ENCODE measurements at places on chromosomes 5 and 9.

DNA sequence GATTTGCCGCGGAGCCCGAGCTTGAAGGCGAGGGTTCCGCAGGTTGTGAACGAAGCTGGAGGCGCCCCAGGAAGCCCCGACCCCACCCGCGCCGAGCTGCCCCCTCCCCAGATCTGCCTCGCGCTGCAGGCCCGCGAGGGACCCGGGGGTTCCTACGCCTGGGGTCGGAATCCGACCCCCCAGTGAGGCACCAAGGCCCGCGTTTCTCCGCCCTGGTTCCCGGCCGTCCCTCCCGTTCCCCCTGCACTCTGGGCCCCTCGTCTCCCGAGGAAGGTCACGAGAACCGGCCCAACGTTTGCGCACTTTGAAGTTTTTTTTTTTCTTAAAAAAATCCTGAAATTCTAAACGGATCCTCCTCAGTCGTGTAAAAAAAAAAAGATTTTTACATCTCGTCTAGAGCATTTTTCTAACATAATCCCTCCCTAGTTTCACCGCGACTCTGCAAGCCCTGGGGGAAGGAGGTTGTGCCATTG is 880 bp upstream of the GFPT2 start:
- no peak for DNase-seq

DNA sequence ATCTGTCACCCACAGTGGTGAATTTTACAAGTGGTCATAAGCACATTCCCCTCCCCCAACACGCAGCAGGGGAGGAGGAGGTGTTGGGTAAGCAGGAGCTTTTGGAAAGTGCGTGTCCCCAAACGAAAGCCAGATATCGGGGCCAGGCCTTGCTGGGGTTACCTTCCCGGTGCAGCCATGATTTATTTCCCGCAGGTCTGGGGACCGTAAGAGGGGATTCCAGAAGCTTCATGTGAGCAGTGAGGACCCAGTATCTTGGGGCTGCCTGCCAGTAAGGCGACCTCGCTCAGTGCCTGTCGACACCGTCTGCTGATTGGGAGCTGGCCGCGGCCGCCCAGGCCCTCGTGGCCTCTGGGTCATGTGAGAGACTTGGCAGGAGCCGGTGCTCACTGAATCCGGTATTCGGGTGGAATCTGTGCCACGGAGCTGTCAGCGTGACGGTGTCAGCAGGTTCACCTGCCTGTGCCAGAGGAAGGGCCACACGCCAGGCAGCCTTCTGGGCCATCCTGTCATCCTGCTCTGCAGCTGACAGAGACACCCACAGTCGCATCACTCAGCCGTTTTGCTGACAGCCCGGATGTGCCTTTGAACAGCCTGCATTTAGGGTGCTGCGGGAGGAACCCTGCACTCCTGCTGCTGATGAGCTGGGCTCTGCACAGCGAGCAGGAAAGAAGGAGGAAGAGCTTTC is 37.3 kb downstream of the SEC61B start:
- no peak for DNase-seq

DNA sequence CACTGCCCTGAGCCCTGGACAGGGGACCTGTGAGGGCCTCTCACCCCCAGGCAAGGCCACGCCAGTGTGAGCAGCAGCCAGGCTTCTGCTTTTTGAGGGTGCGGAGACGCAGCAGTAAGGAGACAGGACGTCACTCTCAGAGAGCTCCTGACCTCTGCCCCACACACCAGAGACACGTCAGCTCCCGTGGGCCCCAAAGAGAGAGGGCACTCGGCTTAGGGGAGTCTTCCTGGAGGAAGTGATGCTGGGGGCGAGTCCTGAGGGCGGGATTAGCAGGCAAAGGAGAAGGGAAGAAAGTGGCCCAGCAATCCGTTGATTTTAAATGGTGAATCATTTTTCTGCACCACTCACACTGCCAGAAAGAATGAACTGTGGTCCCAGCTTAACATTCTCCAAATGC is 24.0 kb upstream of the SLC9A3 start:
- DNase-seq: no peak

DNA sequence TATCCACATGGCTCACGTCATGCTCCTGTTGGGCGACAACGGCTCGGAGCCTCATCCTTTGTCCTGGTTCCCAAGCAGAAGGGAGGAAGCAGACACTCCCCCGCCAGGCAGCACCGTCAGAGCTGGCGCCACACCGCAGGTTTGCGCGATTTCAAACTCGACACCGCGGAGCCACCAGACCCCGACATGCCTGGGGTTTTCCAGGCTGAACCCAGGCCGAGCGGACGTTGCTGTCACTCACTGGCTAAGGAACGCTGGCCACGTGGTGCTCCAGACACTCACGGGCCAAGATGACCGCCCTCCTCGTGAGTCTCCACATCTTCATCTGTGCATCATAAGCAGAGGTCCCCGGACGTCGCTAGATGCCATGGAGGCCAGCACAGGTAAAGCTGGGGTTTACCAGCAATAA is 9.0 kb downstream of the TERT start:
- DNase-seq: no peak

GRCh38 chr5:93589152-93589828 is 6.3 kb downstream of the NR2F1 start:
- no peak for DNase-seq

GRCh38 chr9:715743-716400 is 125.6 kb upstream of the DMRT1 start:
- DNase-seq: no peak

DNA sequence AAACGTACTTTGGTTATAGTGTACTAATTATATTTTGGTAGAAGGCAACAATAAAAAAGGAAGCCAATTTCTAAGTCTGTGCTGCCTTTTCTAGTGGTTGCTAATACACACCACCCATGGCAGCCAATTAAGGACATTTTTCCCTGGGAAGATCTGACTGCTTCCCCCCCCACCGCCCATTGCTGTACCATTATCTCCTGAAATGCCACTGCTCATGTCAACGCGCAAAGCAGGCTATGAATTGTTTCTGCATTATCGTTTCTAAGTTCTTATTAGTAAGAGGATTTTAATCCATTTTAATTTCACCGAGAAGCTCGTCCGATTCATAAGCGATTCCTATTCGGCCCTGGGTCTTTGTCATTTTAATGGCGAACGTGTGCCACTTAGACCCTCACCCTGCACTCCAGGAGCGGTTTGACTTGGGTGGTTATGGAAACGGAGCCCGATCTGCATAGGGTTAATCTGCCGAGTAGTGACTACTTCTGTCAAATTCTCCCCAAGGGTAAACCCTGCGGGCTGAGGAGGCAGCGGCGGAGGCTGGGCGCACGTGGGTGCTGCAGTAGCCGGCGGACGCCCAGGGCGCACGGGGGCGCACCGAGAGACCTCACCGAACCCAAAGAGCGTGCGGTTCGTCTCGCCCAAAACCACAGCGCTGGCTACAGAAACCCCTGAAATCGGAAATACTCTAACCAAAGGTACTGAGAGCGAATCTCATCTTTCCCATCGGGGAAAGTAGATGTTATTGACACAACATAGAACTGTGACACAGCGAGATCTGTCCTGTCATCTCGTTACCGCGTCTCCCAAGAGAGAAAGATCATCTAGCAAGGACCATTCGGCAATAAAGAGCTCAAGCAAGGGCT is 55.8 kb upstream of the SHC3 start:
- no peak for DNase-seq

GRCh38 chr9:123825342-123826060 is 104.4 kb downstream of the DENND1A start:
- DNase-seq: no peak

GRCh38 chr5:66338828-66339227 is 194.7 kb downstream of the SREK1 start:
- DNase-seq: no peak

GRCh38 chr9:79524266-79524665 is 47.5 kb upstream of the TLE4 start:
- no peak for DNase-seq

- DNase-seq: no peak
These were observed 164.3 kb downstream of the ENC1 start for GRCh38 chr5:74476046-74476818.

All from Panc1 (cell line).